ENCODE measurements at places on chromosomes 7 and 10.
A peak's percentile ranks its signal among the peaks of the same experiment; 100 is the strongest.

GRCh38 chr7:15330943-15331342 lies 230.9 kb downstream of the AGMO start:
- DNase-seq = no peak

DNA sequence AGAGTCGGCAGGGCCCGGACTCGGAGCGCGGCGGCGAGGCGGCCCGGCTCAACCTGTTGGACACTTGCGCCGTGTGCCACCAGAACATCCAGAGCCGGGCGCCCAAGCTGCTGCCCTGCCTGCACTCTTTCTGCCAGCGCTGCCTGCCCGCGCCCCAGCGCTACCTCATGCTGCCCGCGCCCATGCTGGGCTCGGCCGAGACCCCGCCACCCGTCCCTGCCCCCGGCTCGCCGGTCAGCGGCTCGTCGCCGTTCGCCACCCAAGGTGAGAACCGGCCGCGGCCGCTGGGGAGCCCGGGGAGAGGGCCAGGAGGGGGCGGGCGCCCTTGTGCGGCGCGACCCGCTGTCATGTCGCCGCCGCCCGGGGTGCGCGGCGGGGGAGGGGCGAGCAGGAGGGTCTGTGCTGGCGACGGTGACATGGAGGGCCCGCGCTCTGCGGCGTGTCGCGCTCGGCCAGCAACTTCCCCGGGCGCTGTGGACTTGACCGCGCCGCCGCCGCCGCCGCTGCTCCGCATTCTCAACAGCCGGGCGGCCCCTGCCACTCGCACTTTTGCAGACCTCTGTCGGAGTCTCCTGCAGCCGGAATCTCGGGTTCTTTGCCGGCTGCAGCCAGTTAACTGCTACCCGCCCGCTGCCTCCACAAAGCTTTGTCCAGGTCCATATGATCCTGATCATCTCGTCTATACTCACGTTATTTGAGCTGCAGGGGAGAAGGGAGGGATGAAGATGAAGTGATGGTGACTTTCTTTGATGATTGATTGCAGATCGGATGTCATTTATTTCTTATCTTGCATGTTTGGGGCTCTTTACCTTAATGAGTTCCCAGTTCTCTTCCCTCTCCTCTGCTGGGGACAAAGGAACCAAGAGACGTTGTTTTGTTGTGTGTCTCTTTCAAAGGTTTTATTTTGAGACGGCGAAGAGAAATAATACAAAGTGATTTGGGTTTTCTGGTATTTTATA lies 869 bp downstream of the TRIM24 start:
- peak; percentile 12 for DNase-seq

- no peak for DNase-seq
These were observed 10.7 kb downstream of the GRK5 start for GRCh38 chr10:119217991-119218490.

- DNase-seq = no peak
These were observed 32.4 kb upstream of the LBX1 start for GRCh38 chr10:101261702-101262101.

DNA sequence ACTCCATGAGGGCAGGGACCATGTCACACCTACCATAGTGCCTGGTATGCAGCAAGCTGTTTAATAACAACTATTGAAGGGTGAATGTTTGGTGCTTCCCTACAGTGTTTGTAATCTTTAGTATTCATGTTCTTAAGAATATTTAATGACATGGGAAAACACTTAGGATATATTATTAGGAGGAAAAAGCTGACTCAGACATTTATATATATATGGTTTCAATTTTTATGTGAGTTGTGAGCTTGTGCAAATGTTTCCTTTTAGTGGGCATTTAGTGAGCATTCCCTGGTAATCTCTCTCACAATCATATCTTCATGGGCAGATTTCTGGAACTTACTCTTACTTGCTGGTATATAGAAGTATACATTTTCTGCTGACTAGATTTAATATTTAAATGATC lies 359.1 kb downstream of the EXOC4 start:
- no peak for DNase-seq

DNA sequence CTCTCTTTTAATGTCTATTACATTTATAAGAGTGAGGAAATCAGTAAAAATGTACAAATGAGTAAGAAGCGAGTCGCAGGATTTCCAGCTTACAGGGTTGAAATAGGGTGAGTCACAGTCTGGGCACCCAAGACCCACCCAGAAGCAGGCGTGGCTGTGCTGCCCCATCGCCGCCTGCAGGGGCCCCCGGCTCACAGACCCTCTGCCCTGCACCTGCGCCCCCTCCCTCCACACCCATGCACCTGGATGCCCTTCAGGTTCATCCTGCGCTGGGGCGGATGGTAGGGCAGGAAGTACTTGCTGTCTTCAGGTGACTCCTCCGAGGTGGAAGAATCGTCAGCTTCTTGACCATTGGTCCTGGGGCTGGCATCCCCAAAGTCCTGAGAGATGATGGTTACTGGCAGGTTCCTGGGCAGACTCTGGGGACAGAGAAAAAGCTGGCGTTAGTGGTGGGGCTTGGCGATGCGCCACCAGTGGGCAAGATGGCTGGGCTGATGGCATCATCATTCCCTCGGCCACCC lies 90.2 kb upstream of the GNA12 start:
- no peak for DNase-seq

DNA sequence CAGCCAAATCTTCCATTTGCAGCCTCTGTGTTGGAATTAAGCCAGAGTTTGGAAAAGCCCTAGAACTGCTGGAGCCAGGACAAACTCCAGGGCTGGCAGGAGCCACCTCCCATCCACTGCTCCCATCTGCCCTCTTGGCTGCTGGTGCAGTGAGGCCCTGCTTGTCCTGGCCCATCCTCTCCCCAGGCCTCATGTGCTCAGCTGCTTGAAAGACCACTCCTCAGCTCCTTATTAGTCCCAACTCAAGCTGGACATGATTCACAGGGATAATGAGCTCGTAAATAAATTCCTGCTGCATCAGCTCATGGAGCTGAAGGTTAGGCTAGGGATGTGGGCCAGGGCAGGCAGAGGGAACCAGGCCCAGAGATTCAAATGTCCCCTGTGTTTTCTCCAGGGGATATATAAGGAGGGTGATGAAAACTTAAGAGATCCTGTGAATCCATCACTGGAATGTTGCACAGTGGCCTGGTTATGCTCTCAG lies 282.8 kb downstream of the RPS24 start:
- no peak for DNase-seq

DNA sequence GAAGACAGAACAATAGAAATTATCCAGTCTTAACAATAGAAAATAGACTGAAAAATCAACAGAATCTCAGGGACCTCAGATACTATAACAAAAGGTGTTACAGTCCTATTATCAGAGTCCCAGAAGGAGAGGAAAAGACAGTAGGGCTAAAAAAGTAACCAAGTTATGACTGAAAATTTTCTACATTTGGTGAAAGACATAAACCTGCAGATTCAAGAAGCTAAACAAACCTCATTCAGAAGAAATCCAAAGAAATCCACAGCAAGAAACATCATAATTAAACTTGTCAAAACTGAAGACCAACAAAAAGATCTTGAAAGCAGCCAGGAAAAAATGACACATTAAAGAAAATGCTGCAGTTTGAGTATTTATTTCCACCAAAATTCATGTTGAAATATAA lies 41.9 kb downstream of the HECTD2 start:
- no peak for DNase-seq
